ENCODE measurements at places on chromosomes 4 and X. TPM values are rescaled to one million over a fixed set of nuclear protein-coding genes. Genes with fewer than 3 reads are reported as not detected.

Gene VAMP7
- total RNA-seq: 38.3 TPM

Gene TMSB15C
- total RNA-seq: 5.1 TPM

Gene UGT2B15
- not detected for total RNA-seq

- no peak overlapping the region for H3K4me3 ChIP-seq
- no peaks in the 10 kb centered on the region for H3K27me3 ChIP-seq
- no peak for DNase-seq
These were observed 14.3 kb downstream of the KLKB1 start for GRCh38 chr4:186241616-186242015.

DNA sequence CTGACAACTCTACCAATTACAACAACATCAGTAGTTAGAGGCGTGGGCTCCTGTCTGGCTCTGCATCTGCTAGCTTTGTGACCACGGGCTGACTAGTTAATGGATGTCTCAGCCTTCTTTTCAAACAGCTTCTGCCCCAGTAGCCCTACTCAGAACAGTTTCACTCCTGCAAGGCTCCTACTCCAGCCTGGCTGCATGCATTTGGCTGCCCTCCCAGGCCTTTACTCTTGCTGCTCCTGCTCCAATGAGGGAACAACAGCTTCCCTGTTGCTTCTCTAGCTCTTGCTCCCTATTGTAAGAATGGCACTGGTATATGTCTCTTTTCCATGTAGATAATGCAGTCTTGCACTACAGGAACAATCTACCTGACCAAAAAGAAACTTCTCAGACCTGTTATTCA, 93.3 kb downstream of the TTC29 start:
- no peak overlapping the region for H3K4me3 ChIP-seq
- H3K27me3 ChIP-seq: peaks cover 2% of the 10 kb centered on the region
- H3K4me1 ChIP-seq: no peaks in the 10 kb centered on the region
- DNase-seq: no peak
- no peaks in the 10 kb centered on the region for H3K36me3 ChIP-seq

- no peaks in the 10 kb centered on the region for H3K4me1 ChIP-seq
- H3K27ac ChIP-seq: no peak overlapping the region
- H3K36me3 ChIP-seq: no peaks in the 10 kb centered on the region
- no peaks in the 10 kb centered on the region for H3K27me3 ChIP-seq
These were observed 249.1 kb downstream of the GBA3 start for GRCh38 chr4:22941688-22942375.

Gene TBC1D25
- total RNA-seq: 16.7 TPM

Gene NSUN7
- 6.8 TPM for total RNA-seq

GRCh38 chrX:75118296-75118695, 37.8 kb downstream of the ABCB7 start:
- no peaks in the 10 kb centered on the region for H3K27me3 ChIP-seq
- H3K36me3 ChIP-seq: no peaks in the 10 kb centered on the region
- no peak for DNase-seq
- H3K4me1 ChIP-seq: no peaks in the 10 kb centered on the region
- H3K27ac ChIP-seq: no peak overlapping the region

DNA sequence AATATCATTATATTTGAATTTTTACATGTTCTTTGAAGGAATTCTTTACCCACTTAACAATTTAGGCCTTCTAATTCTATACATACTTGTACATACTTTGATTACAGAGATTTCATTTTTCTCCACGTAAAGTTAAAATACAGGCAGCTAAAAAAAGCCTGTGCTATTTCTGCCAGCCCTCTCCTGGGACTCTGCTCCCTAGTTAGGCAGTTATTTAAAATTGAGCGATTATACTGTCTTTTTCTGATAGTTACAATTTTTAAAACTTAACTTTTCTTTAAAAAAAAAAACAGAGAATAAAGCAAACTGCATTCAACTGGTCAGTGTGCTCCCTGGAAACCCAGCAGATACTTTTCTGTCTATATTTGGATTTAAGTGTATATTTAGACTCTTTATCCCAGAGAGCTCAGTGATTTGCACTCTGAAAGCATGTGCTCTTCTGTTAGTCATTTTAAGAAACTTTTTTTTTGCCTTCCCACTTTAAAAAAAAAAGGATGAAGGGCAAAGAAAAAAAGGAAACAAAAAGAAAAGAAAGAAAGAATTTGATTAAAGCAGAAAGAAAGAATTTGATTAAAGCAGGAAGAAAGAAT, 18.1 kb upstream of the FAM241A start:
- H3K4me1 ChIP-seq: no peaks in the 10 kb centered on the region
- no peak for DNase-seq
- H3K27ac ChIP-seq: no peak overlapping the region
- no peaks in the 10 kb centered on the region for H3K27me3 ChIP-seq
- H3K4me3 ChIP-seq: no peak overlapping the region

DNA sequence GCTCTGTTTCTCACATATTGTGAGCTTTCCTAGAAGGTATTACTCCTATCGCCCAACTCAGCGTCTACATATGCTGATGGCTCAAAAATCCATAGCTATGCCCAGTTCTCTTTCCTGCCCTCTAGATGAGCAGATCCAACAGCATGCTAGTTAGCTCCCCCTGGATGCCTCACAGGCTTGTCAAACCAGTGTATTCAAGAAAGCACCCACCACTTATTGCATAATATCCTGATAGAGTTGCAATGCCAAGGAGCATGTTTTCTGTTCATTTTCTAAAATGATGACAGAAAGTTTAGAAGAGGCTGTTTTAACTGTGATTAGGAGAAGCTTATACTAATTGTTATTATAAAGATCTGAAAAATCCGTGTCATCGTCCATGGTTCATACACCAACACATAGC, 1.9 kb upstream of the PACRGL start:
- no peak overlapping the region for H3K4me3 ChIP-seq
- H3K4me1 ChIP-seq: no peaks in the 10 kb centered on the region
- no peaks in the 10 kb centered on the region for H3K36me3 ChIP-seq
- H3K27ac ChIP-seq: no peak overlapping the region

- DNase-seq: peak; percentile 26
- H3K27ac ChIP-seq: no peak overlapping the region
- no peaks in the 10 kb centered on the region for H3K4me1 ChIP-seq
- H3K36me3 ChIP-seq: no peaks in the 10 kb centered on the region
- no peak overlapping the region for H3K4me3 ChIP-seq
- no peaks in the 10 kb centered on the region for H3K27me3 ChIP-seq
These were observed 40.8 kb downstream of the HTRA3 start for GRCh38 chr4:8310306-8310705.

DNA sequence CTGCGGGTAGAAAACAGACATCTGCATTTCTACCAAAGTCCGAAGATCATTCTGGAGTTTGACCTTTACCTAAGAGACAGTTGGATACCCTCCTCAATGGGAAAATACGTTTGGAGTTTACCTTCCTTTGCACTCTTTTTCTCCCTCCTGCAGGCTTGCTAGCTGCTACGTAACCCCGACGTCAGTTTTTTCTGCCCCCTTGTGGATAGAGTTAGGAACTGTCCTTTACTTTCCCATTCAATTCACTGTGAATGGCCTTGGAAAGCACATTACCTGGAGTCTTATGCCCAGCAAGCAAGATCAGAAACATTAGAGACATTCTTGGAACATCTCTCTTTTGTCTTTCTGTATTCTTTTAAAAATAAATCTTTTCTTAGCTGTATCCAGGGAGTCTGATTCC, 250.7 kb downstream of the NAP1L3 start:
- DNase-seq: no peak
- no peak overlapping the region for H3K4me3 ChIP-seq
- no peaks in the 10 kb centered on the region for H3K36me3 ChIP-seq
- no peak overlapping the region for H3K27ac ChIP-seq
- H3K27me3 ChIP-seq: no peaks in the 10 kb centered on the region

Measured in aorta (tissue), 5 donors.